Hepatocyte (in vitro differentiated cells): ENCODE measurements at places on chromosomes 6 and 20. TPM values are rescaled to one million over a fixed set of nuclear protein-coding genes. Genes with fewer than 3 reads are reported as not detected.
A peak's percentile ranks its signal among the peaks of the same experiment; 100 is the strongest.

Gene ELOVL4
- total RNA-seq = 2.8 and 4.7 TPM in 2 replicates

DNA sequence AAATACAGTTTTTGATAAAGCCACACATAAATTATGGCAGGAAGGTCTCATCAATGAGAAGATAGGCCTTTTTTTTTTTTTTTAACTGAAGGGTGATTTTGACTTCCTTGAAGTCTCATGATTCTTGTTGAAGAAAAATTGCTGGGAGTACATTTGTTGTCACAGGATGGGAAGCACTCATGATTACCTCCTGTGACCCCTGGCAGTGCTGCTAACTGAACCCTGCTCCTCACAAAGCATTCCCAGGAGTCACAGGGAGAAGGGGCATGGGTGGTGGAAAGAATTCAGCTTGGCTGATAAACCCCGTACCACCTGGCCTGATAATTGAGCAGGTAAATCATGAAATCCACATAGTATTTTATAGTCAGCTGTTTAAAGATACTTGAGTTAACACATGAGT is 86.9 kb downstream of the CD109 start:
- no peak overlapping the region for H3K4me3 ChIP-seq
- no peak for DNase-seq
- no peak overlapping the region for H3K27ac ChIP-seq
- H3K4me1 ChIP-seq = no peaks in the 10 kb centered on the region
- no peaks in the 10 kb centered on the region for H3K36me3 ChIP-seq

Gene PHIP
- total RNA-seq = 38.0 and 44.4 TPM in 2 replicates

DNA sequence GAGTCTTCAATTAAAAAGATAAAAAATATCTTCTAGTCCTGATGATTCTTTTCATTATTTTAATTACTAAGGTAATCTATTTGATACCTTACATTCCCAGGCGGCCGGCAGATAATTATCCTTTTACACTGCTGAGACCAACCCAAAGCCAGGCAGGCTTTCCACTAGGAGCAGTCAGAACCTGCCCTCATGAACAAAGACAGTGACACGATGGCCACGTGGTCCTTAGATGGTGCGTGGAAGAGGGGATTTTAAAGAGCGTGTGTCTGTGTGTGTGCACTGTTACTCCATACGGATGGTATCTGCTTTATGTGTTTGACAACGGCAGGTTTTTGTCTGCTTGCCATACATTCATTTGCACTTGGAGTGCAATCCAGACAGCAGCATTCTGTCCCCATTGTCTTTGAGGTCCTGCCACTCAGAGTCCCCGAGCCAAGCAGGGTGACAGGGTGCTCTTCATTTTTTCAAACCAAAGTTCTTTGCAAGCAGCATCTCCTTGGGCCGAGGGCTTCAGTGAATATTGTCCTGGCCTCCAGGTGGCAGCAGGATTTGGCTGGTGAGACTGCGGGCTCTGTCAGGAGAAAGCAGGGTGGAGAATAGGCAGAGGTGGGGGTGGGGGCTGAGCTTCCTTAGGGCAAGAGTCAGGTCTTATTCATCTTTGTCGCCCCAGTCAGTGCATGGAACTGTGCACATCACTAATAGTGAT is 260.5 kb downstream of the NRN1 start:
- no peak overlapping the region for H3K4me3 ChIP-seq
- no peaks in the 10 kb centered on the region for H3K27me3 ChIP-seq
- DNase-seq = no peak
- no peaks in the 10 kb centered on the region for H3K4me1 ChIP-seq
- no peaks in the 10 kb centered on the region for H3K36me3 ChIP-seq

GRCh38 chr20:24632581-24632980 is 163.2 kb downstream of the SYNDIG1 start:
- no peak overlapping the region for H3K27ac ChIP-seq
- no peak overlapping the region for H3K4me3 ChIP-seq
- no peaks in the 10 kb centered on the region for H3K4me1 ChIP-seq
- no peaks in the 10 kb centered on the region for H3K27me3 ChIP-seq
- H3K36me3 ChIP-seq = no peaks in the 10 kb centered on the region

DNA sequence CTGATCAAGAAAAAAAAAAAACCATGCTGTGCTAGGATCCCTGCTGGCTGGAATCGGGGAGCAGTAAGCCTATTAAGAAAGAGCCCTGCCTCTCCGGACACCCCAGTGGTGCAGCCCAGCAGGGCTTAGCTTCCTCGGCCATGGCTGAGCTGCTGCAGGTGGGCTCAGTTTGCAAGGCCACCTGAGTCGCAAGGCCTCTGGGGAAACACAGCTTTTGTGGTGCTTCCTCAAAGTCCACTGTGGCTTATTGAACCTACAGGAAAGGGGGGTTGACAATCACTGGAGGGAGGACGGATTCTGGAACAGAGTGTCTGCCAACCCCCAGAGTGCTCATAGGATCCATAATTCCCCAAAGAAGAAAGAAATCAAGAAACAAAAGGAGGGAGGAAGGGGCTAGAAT is 240.8 kb downstream of the SMOC2 start:
- no peaks in the 10 kb centered on the region for H3K27me3 ChIP-seq
- H3K4me3 ChIP-seq = no peak overlapping the region
- H3K4me1 ChIP-seq = peaks cover 7% of the 10 kb centered on the region
- H3K27ac ChIP-seq = no peak overlapping the region

GRCh38 chr6:138182939-138183789 is 21.4 kb downstream of the ARFGEF3 start:
- H3K4me3 ChIP-seq = no peak overlapping the region
- H3K36me3 ChIP-seq = no peaks in the 10 kb centered on the region
- H3K4me1 ChIP-seq = peaks cover under 1% of the 10 kb centered on the region
- H3K27ac ChIP-seq = no peak overlapping the region
- DNase-seq = no peak
- H3K27me3 ChIP-seq = no peaks in the 10 kb centered on the region

GRCh38 chr6:85580878-85581267 is 12.8 kb downstream of the SNX14 start:
- peak; percentile 11 for DNase-seq
- H3K36me3 ChIP-seq = no peaks in the 10 kb centered on the region
- no peak overlapping the region for H3K4me3 ChIP-seq

GRCh38 chr20:11124849-11125505 is 451.2 kb upstream of the JAG1 start:
- no peak for DNase-seq
- H3K4me1 ChIP-seq = no peaks in the 10 kb centered on the region
- no peaks in the 10 kb centered on the region for H3K36me3 ChIP-seq
- H3K4me3 ChIP-seq = no peak overlapping the region
- H3K27ac ChIP-seq = no peak overlapping the region
- H3K27me3 ChIP-seq = no peaks in the 10 kb centered on the region

DNA sequence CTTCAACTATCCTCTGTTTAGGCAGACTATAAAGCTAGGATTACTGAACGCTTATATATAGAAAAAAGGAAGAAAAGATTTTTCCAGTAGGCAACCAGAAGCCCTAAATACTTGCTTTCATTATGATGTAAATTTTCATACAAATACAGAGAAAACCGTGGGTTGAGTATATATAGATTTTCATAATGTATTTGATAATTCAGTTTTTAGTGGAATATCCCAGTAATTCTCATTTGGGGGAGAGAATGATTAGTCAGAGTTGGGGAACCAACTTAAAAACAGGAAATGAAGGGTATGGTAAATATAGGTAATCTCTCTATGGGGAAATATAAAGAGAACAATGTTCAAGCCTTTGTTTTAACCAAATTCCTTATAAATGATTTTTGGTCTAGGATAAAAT is 154.0 kb upstream of the CITED2 start:
- H3K4me1 ChIP-seq = peaks cover 16% of the 10 kb centered on the region
- no peak for DNase-seq
- H3K4me3 ChIP-seq = no peak overlapping the region
- H3K27ac ChIP-seq = no peak overlapping the region
- no peaks in the 10 kb centered on the region for H3K36me3 ChIP-seq

Gene CST7
- total RNA-seq = not detected in 2 replicates

DNA sequence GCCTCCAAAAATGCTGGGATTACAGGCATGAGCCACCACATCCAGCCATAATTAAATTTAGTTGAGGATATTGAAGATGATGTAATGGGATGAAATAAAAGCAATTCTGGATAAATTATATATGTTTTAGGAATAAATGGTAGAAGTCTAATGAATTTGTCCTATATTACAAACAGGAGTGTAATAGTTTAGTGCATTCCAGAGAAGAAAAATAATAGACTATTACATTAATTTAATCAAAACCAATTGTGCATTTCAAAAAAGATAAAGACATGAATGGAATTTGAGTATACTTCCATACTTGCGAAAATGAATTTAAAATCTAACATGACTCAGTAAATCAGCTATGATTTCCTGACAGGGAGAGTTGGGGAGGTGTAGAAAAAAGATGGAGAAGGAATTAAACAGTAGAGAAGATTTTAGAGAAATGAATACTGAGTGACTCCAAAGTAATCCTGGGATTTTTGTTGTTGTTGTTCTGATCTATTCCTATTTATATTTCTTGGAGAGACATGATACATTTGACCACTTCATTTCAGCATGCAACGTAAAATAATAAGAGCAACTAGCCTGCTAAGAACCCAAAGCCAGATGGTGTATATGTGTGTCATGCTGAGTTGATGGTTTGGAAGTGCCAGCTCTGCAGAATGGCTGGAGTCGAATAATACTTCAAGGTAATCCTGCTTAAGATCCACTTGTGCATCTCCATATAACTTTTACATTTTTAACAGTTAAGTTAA is 67.4 kb downstream of the AIG1 start:
- no peaks in the 10 kb centered on the region for H3K4me1 ChIP-seq
- H3K27ac ChIP-seq = no peak overlapping the region
- H3K36me3 ChIP-seq = no peaks in the 10 kb centered on the region
- no peak for DNase-seq
- H3K27me3 ChIP-seq = no peaks in the 10 kb centered on the region

Gene HLA-DQB1
- total RNA-seq = 12.0 and 12.2 TPM in 2 replicates

- H3K4me1 ChIP-seq = no peaks in the 10 kb centered on the region
- DNase-seq = no peak
- no peaks in the 10 kb centered on the region for H3K36me3 ChIP-seq
- no peak overlapping the region for H3K4me3 ChIP-seq
- no peaks in the 10 kb centered on the region for H3K27me3 ChIP-seq
- no peak overlapping the region for H3K27ac ChIP-seq
Measured at GRCh38 chr6:73722318-73723060, 26.5 kb downstream of the CD109 start.

Gene ARMH2
- not detected in 2 replicates for total RNA-seq

Gene PPP1R3G
- 0.47 and 0.48 TPM in 2 replicates for total RNA-seq

Gene CNR1
- 4.4 and 5.2 TPM in 2 replicates for total RNA-seq

Gene CCHCR1
- 7.9 and 8.9 TPM in 2 replicates for total RNA-seq

- DNase-seq = no peak
- no peak overlapping the region for H3K4me3 ChIP-seq
- H3K36me3 ChIP-seq = no peaks in the 10 kb centered on the region
- H3K4me1 ChIP-seq = no peaks in the 10 kb centered on the region
- no peaks in the 10 kb centered on the region for H3K27me3 ChIP-seq
Measured at GRCh38 chr20:23396950-23397627, 24.2 kb downstream of the NAPB start.

Gene RHAG
- total RNA-seq = not detected in 2 replicates

Gene ME1
- 19.0 and 19.8 TPM in 2 replicates for total RNA-seq

Gene RAET1L
- not detected in 2 replicates for total RNA-seq

DNA sequence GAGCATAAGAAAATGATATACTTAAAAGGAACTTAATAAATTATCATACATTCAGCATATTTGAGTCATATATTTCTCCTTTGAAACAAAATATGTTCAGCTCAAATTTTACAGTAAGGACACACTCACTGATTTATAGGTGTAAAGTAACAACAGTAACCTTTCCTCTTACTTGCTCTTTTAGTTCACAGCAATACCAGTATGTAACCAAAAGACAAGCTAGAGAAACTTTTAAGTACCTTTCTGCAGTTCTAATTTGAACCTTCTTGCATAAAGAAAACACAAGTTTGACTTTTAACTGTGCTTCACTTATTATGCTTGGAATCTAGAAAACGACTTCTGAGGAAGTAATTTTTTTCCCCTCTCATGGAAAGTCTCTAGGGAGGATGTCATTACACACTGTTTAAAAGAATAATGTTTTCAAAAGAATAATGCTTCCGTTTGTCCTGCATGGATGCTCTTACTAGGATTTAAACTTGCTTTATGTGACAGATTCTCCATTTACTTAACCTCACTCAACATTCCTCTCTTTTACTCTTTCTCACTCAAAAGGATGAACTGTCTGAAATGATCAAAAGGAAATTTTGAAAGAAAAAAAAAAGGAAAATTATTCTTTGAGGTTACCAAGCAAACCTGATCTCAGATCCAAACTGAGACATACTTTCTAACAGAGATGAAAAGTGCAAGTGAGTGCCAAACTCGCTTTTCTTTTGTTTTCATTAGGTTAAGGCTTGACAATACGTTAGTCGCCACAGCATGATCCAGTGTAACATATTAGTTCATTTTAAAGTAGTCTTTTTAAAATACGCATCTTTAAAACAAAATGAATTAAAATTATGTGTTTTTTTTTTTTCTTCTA is 22.4 kb upstream of the CALHM6 start:
- DNase-seq = no peak
- H3K4me1 ChIP-seq = no peaks in the 10 kb centered on the region
- no peaks in the 10 kb centered on the region for H3K27me3 ChIP-seq
- H3K27ac ChIP-seq = no peak overlapping the region

Gene KCNK16
- total RNA-seq = not detected in 2 replicates

Gene MAK
- total RNA-seq = 0.04 TPM in 1 of 2 replicates, not detected in the other

GRCh38 chr20:20225325-20226043 is 142.4 kb upstream of the INSM1 start:
- no peaks in the 10 kb centered on the region for H3K36me3 ChIP-seq
- no peak for DNase-seq
- H3K27ac ChIP-seq = no peak overlapping the region
- H3K4me1 ChIP-seq = no peaks in the 10 kb centered on the region
- H3K27me3 ChIP-seq = no peaks in the 10 kb centered on the region
- H3K4me3 ChIP-seq = no peak overlapping the region

Gene POM121L2
- total RNA-seq = 0.04 TPM in 1 of 2 replicates, not detected in the other

DNA sequence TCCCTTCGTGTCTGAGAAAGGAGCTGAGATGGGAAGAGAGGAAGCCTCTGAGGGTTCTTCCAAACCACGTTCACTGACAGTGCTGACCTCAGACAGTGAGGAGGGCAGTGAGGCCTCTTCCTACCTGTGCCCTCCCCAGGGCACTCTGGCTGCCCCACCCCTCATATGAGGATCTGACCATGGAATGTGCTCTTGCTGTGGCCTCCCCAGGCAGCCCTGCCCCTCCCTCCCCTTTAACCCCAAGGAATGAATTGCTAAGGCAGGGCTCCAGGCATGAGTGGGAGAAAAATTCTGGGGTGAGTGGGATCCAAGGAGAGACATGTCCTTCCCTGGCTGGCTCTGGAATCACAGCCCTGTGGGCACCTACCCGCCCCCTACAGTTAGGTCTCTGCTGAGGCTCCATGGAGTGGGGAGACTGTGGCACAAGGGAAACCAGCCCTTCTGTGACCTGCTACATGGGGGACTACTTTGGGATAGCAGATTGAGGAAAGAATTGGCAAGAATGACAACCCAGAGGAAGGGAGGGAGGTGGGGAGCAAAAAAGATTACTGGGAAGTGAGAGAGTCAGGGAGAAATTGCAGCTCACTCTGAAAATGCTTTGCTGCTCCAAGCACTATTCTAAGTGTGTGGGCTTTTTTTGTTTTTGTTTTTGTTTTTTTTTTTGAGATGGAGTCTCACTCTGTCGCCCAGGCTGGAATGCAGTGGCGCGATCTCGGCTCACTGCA is 29.4 kb downstream of the TNXB start:
- H3K4me3 ChIP-seq = no peak overlapping the region
- no peaks in the 10 kb centered on the region for H3K36me3 ChIP-seq
- DNase-seq = no peak
- H3K4me1 ChIP-seq = peaks cover 8% of the 10 kb centered on the region
- no peaks in the 10 kb centered on the region for H3K27me3 ChIP-seq

GRCh38 chr6:35028781-35029769 is 112.1 kb downstream of the TCP11 start:
- DNase-seq = no peak
- H3K4me1 ChIP-seq = peaks cover 21% of the 10 kb centered on the region
- H3K27ac ChIP-seq = no peak overlapping the region
- no peak overlapping the region for H3K4me3 ChIP-seq
- no peaks in the 10 kb centered on the region for H3K27me3 ChIP-seq
